ENCODE measurements at places on chromosomes 1 and 21. TPM values are rescaled to one million over a fixed set of nuclear protein-coding genes. Genes with fewer than 3 reads are reported as not detected.

DNA sequence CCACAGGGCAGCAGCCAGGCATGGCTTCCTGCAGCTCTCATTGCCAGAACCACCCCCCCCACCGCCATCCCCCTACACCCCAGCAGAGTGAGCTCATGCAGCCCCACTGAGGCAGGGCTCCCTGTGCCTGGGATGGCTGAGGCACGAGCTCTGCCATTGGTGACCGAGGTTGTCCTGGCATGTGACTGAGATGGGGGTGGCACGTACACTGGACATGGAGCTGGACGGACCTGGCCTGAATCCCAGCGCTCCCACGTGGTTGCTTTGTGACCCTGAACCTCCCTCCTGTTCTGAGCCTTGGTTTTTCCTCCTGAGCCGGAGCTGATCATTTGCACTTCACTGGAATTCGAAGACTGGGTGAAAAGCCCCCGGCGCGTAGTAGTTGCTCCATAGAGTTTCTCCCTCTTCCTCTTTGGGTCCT, 28.3 kb downstream of the ALPL start:
- no peak overlapping the region for H3K27ac ChIP-seq
- no peak overlapping the region for H3K4me3 ChIP-seq
- H3K36me3 ChIP-seq, result peaks cover 5% of the 10 kb centered on the region
- H3K27me3 ChIP-seq, result peaks cover 63% of the 10 kb centered on the region
- no peak for DNase-seq

IARS2 gene
- 32.6 TPM for total RNA-seq

- no peaks in the 10 kb centered on the region for H3K27me3 ChIP-seq
- peak overlapping the region; percentile 75 for H3K27ac ChIP-seq
- DNase-seq, result no peak
- H3K4me1 ChIP-seq, result peaks cover 9% of the 10 kb centered on the region
- peaks cover 4% of the 10 kb centered on the region for H3K36me3 ChIP-seq
Measured at GRCh38 chr1:155961937-155962336, 16.4 kb downstream of the ARHGEF2 start.

GRCh38 chr1:155352631-155353030, 31.9 kb downstream of the RUSC1 start:
- H3K27ac ChIP-seq, result no peak overlapping the region
- H3K4me3 ChIP-seq, result no peak overlapping the region
- H3K27me3 ChIP-seq, result no peaks in the 10 kb centered on the region
- H3K4me1 ChIP-seq, result peaks cover 2% of the 10 kb centered on the region

GRCh38 chr1:44949286-44949685, 37.1 kb downstream of the EIF2B3 start:
- no peak overlapping the region for H3K27ac ChIP-seq
- no peaks in the 10 kb centered on the region for H3K27me3 ChIP-seq
- H3K4me3 ChIP-seq, result no peak overlapping the region

- no peak overlapping the region for H3K4me3 ChIP-seq
- peaks cover 2% of the 10 kb centered on the region for H3K4me1 ChIP-seq
- DNase-seq, result no peak
- no peak overlapping the region for H3K27ac ChIP-seq
- peaks cover 14% of the 10 kb centered on the region for H3K27me3 ChIP-seq
Measured at GRCh38 chr1:21869620-21870121, 57.6 kb downstream of the LDLRAD2 start.

All from T-helper 17 cell (primary cell).